ENCODE measurements at places on chromosomes 6 and 20.

GRCh38 chr20:41619360-41620100 lies 1.4 kb upstream of the CHD6 start:
- DNase-seq = no peak

DNA sequence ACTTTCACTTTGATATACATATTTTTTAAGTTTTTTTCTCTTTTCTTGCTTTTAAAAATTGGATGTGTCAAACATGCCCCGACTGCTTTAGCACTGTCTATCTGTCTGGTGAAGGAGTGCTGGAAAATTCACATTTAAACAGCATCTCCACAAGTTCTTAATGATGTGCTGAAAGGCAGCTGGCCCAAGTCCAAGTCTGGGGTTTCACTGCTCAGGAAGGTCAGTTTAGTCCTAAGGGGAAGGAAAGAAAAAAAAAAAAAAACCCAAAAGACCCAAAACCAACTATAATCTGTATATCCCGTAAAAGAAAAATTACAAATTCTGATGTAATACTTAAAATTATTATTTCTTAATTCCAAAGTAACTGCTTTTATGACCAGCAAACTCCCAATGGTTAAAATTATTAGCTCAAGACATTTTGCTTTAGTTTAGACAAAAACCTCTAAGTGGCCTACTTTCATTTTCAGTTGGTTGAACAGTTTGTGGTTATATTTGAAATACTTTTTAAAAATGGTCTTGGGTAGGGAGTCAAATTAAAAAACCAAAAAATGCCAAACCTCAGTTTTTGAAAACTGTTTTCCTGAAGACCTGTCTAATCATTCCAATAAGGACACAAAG lies 79.5 kb upstream of the PREP start:
- no peak for DNase-seq

DNA sequence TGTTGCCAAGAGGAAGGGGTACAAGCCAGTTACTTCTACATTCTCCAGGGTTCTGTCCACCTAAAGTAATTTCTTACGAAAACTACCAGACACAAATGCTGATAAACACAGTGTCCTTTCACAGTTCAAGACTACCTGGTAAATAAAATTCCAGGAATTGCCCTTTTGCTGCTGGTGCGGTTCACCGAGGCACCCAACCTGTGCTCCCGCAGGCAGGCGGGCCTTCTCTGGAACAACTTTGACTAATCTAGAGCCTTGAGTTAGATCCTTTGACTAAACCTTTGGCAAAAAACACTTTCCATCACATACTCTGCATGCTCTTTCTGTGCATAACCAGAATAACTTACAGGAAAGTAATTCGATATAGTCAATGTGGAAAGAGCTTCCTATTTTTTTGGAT lies 107.0 kb downstream of the HUS1B start:
- no peak for DNase-seq

DNA sequence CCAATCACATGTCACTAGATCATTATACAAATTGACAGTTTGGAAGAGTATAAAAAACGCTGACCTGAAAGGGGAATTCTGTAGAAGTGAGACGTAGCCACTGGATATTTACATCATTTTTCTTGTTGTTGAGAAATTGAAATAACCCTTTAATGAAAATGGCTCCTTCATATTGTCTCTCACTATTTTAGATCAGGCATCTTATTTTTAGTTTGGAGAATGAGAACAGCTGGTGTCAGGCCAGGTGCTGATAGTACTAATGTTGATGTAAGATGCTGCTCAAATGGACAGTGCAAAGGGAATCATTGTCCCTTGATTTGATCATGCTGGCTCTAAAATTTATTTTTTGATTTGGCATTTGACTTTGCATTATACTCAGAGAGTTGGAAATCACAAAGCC lies 17.4 kb downstream of the NKAIN2 start:
- no peak for DNase-seq

GRCh38 chr6:44306710-44307109 lies 6.4 kb downstream of the AARS2 start:
- no peak for DNase-seq

DNA sequence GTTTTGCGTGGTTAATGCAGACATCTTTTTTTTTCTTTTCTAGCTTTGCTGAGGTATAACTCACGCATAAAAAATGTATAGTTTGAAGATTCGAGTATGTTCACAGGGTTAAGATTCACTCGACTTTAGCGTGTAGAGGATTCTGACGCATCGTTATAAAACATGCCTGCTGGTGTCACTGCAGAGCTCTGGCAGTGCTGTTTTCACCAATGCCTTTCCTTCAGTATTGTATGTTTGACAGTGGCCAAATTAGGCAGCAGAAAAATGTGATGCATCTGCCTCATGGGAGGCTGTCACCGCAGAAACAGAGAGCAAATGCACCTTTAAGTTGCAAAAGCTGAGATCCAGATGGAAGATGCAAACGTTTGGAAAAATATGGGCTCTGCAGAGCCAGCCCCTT lies 18.0 kb upstream of the SIRPB2 start:
- DNase-seq = peak; percentile 19

- no peak for DNase-seq
Measured at GRCh38 chr6:134523051-134523450, 205.1 kb upstream of the SGK1 start.

GRCh38 chr6:43123461-43124314 lies 47.4 kb upstream of the SRF start:
- DNase-seq = no peak

- no peak for DNase-seq
Measured at GRCh38 chr20:2879146-2879545, 5.9 kb downstream of the PTPRA start.

DNA sequence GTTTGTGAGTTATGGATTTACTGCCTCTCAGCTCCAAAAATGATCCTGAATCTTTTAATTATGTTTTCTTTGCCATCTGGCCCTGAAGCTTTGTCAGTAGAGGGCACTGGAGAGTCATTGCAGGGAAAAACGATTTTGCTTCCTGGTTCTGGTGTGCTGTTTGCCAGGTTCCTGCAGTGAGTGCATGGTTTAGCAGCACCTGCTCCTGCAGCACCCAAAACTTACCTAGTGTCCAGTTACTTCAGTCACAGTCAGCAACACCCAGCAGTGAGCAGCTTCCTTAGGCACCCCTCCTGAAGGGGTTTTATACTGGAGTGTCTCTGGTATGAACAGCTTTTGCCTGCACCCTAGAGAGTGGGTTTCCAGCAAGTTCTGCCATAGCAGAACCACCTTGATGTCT lies 6.0 kb upstream of the TRIM26 start:
- DNase-seq = peak; percentile 39

DNA sequence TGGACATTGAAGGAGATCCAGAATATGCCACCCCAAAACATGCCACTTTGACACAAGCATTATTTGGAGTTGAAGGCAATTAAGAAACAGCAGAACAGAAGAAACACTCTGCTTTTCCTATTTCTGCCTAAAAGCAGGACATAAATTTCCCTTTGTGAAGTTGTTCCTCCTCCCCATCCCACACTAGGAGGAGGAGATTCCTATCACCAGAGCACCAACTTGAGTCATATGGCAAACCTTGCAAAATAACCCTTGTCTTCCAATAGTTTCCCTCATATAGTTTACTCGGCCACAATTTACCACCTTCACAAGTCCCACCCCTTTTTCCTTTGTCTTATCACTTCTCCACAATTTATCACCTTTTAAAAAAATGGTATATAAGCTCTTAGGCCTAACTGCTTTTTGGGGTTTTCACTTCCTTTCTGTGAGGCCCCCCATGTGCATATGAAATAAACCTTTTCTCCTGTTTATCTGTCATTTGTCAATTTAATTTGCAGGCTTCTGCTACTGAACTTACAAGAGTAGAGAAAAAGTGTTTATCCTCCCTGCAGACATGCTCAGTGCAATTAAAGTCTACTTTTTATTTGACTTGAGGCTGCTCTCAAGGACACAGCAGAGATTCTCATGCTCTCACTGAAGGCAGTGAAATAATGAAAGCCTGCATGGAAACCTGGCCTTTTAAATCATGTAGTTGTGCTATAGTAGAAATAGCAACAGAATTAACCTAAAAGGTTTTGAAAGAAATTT lies 2.8 kb upstream of the RAB23 start:
- DNase-seq = no peak

GRCh38 chr6:27187231-27188060 lies 60.1 kb upstream of the PRSS16 start:
- no peak for DNase-seq

GRCh38 chr6:169880516-169880915 lies 129.1 kb downstream of the ERMARD start:
- DNase-seq = no peak

- DNase-seq = no peak
Measured at GRCh38 chr20:4342609-4343008, 327.3 kb upstream of the RNF24 start.

DNA sequence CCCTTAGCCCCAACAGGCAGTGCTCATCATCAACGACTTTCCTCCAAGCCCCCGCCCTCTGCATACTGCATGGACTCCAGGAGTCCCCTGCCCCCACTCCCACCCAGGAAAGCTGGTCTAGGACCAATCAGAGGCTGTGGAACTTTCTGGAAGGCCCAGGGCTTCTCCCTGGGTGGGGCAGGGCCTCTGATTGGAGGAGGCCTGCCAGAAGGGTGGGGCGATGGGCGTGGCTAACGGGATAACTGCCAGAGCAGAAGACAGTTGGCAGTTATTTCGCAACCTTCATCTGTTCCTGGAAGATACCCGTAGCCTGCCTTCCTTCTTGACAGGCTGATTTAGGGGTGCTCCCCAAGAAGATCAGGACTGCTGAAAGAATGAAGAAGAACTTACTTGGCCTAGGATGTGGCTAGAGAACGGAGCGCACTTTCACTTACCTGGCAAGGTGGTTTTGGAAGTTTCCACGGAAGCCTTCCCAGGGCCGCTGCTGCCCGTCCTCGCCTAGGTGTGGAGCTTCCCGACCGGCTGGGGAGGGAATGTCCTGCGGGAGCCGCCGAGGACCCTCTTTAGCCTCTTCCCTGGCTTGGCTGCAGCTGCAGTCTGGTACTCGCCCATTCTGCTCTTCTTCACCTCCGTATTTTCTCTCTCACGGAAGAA lies 209.0 kb downstream of the LRFN2 start:
- DNase-seq = no peak

GRCh38 chr6:7021301-7021700 lies 86.5 kb upstream of the RREB1 start:
- no peak for DNase-seq

DNA sequence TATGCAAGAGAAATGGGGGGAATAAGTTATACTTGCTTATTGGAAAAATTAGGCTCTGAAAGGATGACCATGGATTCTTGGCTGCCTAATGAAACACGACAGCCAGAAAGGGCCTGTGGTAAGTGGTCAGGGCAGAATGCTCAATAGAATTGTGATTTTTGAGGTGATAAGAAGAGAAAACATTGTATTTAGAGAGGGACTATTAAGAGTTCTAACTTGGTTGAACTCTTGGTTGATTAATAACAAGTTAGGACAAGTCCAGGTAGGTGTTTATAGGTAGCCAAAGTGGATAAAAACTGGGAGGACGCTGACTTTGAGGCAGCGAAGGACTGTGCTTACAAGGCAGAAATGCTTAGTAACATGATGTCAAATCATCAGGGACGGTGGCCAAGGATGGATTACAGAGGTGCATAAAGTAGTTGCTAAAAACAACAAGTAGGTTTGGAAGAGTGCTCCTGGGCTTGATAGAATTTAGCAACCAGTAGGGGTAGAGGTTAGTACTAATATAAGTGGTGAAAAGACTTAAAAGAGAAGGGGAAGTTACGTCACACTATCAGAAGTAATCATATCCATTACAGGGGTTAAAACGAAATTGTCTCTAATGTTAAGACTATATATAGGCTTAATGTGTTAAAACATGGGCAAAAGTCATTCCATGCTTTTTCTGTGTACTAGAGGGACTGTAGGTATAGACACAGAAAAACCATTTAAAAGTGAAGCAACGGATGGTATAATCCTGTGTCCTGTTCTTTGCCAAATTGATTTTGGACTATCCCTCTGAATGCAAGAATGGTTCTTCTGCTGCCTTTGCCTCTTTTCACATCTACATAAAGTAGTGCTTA lies 98.6 kb downstream of the EYA4 start:
- DNase-seq = no peak

DNA sequence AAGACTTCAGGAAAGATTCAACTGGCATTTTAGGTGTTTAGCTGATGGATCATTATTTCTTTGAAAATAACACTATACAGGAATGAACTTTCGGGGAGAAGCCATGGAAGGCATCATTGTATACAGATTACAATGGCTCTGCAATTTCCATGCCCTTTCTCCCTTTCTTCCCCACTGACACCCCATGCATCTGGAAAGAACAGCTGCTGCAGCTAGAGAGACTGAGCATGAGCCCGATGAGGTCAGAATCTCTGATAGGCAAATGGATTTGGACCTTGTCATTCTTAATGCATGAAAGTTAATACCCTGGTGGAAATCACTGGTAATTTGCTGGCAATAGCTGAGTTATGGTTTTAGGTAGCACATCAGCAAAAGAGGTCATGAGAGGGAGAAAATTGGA lies 54.8 kb downstream of the BTBD3 start:
- DNase-seq = no peak

- DNase-seq = peak; percentile 77
Measured at GRCh38 chr6:10510592-10511367, 10.4 kb upstream of the GCNT2 start.
